ENCODE measurements at places on chromosomes 5 and 9. TPM values are rescaled to one million over a fixed set of nuclear protein-coding genes. Genes with fewer than 3 reads are reported as not detected.

DNA sequence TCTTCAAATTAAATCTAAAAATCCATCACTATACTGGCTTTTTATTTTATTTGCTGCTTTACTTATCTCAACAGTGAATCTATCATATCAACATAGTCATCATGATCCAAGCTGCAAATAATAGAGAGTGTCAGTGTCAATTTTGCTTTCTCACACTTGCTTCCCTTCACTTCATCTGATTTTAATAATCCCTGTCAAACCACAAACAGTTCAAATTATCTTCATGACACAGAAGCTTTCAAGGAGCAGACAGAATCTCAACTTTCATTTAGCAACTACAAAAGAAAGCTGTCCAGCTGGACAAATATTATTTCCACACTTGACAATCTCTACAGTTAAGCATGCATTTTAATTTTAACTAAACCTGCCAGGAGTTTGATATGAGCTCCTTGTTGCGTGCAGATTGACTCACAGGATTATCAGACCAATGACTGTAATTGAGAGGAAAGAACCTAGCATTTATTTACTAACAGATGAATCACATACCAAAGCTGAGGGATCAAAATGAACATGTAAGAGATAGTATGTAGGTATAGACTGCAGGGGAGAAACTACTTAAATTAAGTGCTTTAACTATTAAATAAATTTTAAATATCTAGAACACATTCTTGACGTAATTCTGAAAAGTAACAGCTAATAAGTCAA is 56.0 kb downstream of the KIAA0825 start:
- DNase-seq, result no peak

DNA sequence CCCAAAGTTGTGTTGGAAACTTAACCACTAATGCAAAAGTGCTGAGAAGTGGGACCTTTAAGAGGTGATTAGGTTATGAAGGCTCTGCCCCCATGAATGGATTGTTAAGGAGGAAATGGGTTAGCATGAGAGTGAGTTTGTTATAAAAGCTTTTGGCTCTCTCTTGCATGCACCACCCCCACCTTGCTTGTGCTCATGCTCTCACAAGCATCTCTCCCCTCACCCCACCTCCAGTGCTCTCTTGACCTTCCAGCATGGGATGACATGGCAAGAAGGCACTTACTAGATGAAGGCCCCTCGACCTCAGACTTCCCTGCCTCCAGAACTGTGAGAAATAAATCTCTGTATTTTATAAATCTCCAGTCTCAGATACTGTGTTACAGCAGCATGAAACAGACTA is 52.8 kb downstream of the RICTOR start:
- no peak for DNase-seq

- DNase-seq, result no peak
Observed at GRCh38 chr9:35526087-35526801, 36.3 kb downstream of the RUSC2 start.

DNA sequence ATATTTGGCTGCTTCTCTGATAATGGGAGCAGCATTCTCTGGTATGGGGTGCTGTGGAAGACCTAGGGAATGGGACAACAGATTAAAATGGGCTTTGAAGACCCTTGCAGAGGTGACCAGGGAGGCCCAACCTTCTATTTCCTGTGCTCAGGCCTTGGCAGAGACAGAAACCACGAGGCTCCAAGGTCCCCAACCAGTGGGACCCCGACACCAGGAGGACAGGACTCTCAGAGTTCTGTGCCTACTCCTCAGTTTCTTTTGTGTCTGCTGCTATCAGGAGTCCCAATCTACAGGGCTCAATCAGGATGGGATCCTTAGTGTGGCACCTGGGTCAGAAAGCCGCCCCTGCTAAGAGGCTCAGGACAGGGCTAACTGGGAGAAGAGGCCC is 29.3 kb downstream of the CSF2 start:
- DNase-seq, result no peak

GRCh38 chr5:137613554-137614265 is 114.6 kb upstream of the SPOCK1 start:
- DNase-seq, result no peak

GRCh38 chr5:122273696-122274095 is 38.3 kb upstream of the SNCAIP start:
- DNase-seq, result no peak

- no peak for DNase-seq
Observed at GRCh38 chr9:13555516-13555915, 276.0 kb upstream of the MPDZ start.

- peak; percentile 69 for DNase-seq
Observed at GRCh38 chr9:125932012-125932411, 184.8 kb downstream of the PBX3 start.

DNA sequence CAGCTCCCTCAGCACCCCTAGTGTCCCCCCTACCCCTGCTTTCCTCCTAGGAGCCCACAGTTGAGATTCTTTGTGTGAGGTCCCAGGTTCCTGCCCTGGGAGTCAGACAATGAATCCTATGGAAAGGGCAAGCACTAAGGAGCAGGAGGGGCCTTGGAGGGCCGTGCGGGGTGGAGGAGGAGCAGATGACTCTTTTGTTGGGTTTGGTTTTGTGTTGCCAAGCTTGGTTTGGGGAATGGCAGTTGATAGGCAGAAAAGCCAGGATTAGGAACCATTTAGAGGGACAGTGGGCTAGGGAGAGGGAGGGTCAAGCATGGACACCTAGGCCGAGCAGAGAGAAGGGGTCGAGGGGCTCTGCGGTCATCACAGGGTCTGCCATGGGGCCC is 61.6 kb upstream of the SPTLC1 start:
- DNase-seq, result no peak

GRCh38 chr9:117400171-117400570 is 14.7 kb downstream of the ASTN2 start:
- no peak for DNase-seq

- no peak for DNase-seq
Observed at GRCh38 chr9:135080286-135081263, 6.9 kb upstream of the OLFM1 start.

Gene CCL28
- total RNA-seq, result 7.6 TPM

Gene PCDHGA7
- 5.8 TPM for total RNA-seq

Gene C9orf152
- total RNA-seq, result 6.7 TPM

Gene SLC6A19
- not detected for total RNA-seq

Gene SLC6A3
- total RNA-seq, result 0.57 TPM

Gene SLC12A7
- 77.0 TPM for total RNA-seq

Gene PCDHGB6
- total RNA-seq, result 8.2 TPM

Gene PCDHA10
- 1.5 TPM for total RNA-seq
